ENCODE measurements at places on chromosomes 1 and 21.

DNA sequence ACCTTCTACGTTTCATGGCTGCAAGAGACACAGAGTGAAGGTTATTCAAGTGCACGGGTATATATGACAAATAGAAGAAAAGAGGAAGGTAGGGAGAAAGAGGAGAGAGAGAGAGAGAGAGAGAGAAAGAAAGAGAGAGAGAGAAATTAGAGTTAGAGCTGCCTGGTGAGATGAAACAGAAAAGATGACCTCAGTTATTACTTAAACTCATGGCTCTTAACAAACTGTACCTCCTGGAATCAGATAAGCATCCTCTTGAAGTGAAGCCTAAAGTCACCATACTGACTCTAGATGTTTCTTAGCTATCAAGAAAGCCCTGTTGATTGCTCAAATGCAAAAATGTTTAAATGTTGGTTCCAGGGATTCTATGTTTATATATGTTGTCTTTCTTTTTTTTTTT, 597.7 kb upstream of the ZP4 start:
- DNase-seq = no peak

DNA sequence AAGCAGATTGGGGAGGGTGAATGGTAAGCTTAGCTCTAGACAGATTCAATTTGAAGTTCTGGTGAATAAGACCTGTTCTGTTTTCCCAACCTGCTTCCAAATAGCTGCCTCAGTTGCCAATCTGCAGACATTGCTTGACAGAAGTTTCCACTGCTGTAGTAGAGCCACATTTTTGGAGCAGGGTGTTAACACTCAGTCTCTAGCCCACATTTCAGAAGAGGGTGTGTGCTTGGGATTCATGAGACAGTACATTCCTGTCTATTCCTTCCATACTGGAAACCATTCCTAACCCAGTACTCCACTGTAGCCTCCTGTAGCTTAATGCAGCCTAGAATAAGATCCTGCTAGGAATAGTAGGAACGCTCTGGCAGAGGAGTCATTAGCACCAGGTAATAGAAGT, 450.5 kb downstream of the NUF2 start:
- no peak for DNase-seq

GRCh38 chr1:243638186-243638585, 211.9 kb downstream of the AKT3 start:
- no peak for DNase-seq

GRCh38 chr1:89538361-89538760, 13.7 kb downstream of the LRRC8B start:
- peak; percentile 56 for DNase-seq

GRCh38 chr1:5651964-5652821, 340.0 kb downstream of the NPHP4 start:
- no peak for DNase-seq

All from suppressor macrophage treated with lipopolysaccharide for 1 hour (primary cell).